ENCODE measurements at places on chromosomes 4 and X.

DNA sequence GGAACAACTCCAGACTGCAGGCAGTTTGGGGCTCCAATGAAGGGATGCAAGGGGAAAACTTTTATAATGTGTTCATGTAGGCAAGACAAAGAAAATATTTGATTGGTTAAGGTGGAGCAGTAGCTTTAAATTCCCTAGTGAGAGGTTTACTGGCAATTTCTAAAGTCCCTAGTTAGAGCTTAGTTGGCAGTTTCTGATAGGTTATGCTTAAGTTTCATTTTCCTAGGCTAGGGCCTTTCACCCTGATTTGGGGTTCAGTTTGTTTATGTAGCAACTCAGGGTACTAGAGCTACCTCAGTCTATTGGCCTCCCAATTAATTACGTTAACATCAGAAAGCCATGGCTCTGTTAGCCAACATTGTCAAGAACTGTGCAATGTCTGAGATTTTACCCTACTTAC is 14.6 kb downstream of the BBS12 start:
- no peak for DNase-seq

- no peak for DNase-seq
These were observed 6.1 kb downstream of the HOPX start for GRCh38 chr4:56674984-56675383.

DNA sequence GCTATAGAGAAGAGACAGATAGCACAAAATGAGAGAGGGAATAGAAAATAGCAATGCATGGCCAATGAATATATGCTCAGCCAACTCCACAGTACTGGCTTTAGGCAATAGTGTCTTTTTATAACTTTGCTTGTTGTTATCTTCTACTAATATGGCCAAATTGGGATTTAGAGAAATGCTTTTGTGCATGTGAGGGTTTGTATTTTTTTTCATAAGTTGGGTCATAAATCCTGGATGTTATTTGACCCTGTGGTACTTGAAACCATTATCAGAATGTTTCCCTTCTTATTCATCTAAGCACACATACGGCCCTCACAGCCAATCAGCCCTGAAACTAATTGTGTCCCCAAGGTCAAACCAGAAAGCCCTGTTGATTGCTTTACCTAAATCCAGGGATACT is 35.2 kb upstream of the LPAR4 start:
- DNase-seq: no peak

DNA sequence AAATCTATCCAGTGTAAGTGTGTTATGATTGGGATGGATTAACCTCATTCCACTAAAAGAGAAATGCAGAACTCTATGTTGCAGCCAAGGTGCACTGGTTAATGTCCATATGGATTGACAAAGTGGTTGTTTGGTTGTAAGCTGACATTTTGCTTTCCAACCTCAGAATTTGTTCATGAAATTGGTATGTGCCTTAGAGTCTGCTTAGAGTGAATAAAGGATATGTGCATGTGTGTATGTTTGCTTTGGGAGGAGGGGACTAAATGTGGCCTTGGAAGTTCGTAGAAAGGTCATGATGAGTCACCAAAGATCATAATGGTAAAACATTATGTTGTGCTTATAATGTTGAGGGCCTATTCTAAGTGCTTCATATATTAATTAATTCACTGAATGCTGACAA is 44.1 kb upstream of the MBNL3 start:
- no peak for DNase-seq

DNA sequence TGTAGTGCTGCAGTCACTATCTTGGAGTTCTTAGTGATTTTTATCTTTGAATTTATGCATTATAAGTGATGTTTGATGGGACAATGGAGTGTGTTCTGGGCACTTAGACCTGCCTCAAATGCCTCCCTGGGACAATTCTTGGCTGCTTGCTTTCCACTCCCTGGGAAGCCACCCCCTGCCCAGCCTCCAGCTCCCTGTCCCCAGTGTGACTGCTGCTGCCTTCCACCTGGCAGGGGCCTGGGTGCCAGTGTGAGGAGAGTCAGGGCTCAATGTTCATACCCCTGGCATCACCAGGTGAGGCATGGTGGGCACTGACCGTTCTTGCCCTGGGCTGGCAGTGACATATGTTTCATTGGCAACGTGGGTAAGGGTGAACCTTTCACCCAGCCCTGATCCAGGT is 14.8 kb downstream of the MSX1 start:
- no peak for DNase-seq

- no peak for DNase-seq
These were observed 975.9 kb downstream of the STIM2 start for GRCh38 chr4:27836523-27836922.

DNA sequence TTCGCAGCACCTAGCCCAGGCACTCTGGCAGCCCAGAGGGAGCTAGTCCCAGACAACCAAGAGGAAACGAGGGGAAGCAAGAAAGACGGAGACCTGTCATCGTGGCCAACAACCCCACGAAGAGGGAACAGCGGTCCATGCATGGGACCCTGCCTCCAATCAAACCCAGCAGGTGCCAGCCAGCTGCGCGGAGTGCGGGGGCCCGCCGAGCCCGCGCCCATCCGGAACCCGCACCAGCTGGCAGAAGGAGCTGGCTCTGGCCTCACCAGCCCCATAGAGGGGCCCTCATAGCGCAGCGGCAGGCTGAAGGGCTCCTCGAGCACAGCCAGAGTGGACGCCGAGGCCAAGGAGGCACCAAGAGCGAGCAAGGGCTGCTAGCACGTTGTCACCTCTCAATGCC is 332.4 kb upstream of the MAGEB18 start:
- no peak for DNase-seq

- no peak for DNase-seq
These were observed 167.9 kb downstream of the CAMK2D start for GRCh38 chr4:113593400-113594230.

- DNase-seq: no peak
These were observed 94.3 kb upstream of the ATXN3L start for GRCh38 chrX:13414006-13414647.

- no peak for DNase-seq
These were observed 11.4 kb upstream of the NKRF start for GRCh38 chrX:119617517-119618164.

GRCh38 chr4:105859233-105859632 is 36.0 kb upstream of the NPNT start:
- no peak for DNase-seq

DNA sequence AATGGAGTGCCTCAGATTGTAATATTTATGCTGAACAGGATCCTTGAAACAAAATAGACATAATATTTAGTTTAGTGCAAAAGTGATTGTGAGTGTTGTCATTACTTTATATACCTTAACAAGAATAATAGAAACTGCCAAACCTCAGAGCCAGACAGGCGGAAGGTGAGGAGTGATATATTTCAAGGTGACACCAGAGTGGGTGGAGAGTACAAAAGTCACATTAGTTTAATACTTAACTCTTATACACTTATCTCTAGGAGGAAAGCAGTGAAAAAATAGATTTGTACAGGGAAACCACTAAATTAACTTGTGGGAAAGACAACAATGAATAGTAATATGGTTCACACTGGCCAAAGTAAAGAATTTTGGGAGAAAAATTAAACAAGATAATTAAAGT is 342.8 kb upstream of the NDST4 start:
- DNase-seq: no peak

DNA sequence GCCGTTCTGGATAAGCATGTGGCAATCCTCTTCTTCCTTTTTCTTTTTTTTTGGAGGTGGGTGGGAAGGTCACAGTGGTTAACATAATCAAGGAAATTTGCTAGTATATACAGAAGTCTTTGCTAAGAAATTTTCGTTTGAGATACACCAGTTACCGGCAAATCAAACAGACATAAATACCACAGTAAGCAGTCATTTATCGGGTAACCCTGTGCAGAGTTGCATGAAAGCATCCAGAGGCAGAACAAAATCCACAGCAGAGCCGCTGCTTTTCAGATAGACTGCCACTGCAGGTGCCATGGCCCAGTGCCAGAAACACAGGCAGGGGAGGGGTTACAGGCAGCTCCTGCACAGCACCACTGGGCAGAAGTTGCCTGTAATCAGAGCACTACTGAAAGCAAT is 179.1 kb upstream of the MAB21L2 start:
- DNase-seq: peak; percentile 22

GRCh38 chr4:112083587-112084347 is 61.5 kb upstream of the FAM241A start:
- DNase-seq: no peak

DNA sequence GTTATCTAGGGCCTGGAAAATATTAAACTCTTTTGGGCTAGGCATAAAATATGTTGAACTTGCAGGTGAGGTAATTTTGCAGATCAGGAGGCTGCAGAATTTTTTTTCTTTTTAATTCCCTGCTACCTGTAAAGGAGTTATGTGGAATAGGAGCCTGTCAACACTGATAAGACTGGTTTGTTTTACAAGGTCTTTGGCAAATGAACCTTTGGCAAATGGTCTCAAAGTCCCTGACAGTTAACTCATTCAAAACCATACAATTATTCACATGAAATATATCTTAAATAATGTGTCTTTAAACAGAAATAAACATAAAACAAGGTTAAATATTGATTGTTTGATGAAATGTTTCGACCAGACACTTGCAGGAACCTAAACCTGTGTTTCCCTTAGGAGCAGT is 340.2 kb downstream of the GASK1B start:
- DNase-seq: no peak

GRCh38 chr4:55859711-55860110 is 6.3 kb downstream of the EXOC1 start:
- DNase-seq: no peak

- DNase-seq: no peak
These were observed 11.0 kb upstream of the IDS start for GRCh38 chrX:149515954-149516602.

DNA sequence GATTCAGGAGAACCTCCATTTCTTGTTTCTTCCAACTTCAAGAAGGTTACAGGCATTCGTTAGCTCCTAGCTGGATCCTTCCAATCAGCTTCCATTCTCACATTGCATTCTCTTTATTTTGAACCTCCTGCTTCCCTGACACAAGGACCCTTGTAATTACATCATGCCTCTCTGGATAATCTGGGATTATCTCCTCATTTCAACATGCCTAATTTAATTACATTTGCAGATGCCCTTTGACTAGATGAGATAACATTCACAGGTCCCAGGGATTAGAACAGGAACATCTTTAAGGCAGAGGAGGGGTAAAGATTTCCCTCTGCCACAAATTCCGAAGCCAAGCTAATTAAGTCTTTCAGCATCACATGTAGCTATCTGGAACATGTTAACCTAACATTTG is 753.8 kb upstream of the PCDH7 start:
- no peak for DNase-seq

DNA sequence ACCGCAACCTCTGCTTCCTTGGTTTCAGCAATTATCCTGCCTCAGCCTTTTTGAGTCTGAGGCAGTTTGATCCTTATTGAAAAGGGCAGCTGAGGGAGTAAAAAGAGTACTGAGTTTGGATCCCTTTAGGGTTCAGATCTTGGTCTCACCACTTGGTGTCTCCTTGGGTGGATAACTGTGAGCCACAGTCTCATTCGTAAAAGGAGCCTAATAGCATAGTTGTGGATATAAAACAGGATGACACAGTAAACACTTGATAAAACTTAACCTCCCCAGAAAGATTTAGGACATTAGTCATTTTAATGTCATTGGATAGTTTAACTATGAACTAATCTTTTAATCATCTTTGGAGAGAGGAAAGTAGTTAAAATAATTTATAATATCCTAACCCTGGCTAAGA is 173.0 kb downstream of the ANK2 start:
- no peak for DNase-seq

DNA sequence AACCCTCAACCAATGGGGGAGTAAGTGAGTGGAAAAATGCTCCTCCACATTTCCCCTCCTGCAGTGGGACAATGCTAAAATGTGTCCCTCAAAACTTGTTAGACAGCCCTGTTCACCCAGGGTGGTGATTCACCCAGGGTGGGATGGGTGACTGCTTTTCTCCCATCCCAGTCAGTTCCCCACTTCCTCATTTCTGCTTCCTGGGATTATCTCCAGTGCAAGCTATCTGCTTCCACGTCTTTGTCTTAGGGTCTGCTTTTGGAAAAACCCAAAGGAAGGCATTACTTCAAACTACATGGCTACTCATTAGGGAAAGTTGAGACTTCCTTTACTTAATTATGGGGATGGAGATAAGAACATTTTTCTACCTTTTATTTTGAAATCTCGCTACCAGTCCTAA is 45.5 kb downstream of the ETNPPL start:
- DNase-seq: no peak

GRCh38 chr4:56434599-56435139 is 746 bp downstream of the PPAT start:
- no peak for DNase-seq

GRCh38 chr4:2318885-2319284 is 57.0 kb upstream of the MXD4 start:
- no peak for DNase-seq

- no peak for DNase-seq
These were observed 38.3 kb downstream of the ACOX3 start for GRCh38 chr4:8402181-8402597.

- DNase-seq: no peak
These were observed 54.3 kb upstream of the TET2 start for GRCh38 chr4:105092356-105092755.

- no peak for DNase-seq
These were observed 1.1 kb upstream of the RRH start for GRCh38 chr4:109826719-109827118.

DNA sequence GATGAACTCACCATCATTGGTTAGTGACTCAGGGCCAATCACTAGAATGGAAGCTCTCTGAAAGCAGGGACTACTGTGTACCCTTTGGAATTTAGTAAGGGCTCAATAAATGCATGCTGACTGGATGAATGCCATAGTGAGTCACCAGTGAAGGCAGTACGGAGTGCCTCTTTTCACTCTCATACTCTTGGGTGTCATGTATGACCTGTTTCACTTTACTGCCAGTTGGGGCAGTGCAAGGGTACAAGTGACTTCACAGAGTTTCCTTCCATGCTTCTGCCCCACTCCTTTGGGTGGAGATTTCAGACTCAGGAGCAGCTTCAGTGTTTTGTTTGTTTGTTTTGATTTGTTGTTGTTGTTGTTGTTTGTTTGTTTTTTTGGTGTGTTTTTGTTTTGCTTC is 57.7 kb downstream of the SOX3 start:
- no peak for DNase-seq

DNA sequence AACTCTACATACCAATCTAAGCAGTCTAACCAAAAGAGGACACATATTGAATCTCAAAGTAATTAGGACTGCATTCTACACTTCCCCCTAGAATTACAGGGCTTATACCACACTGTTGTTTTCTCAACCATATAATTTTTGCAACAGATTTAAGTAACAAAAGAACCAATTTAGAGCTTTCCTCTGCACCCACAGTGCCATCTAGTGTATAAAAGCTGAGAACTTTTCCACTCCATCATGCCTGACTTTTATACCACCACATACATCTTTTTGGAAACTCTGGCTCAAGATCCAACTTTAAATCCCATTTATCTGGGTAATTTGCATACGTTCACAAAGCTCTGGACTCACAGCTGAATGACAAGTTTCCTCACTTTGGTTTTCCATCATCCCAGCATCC is 99.5 kb downstream of the EFHC2 start:
- DNase-seq: no peak

DNA sequence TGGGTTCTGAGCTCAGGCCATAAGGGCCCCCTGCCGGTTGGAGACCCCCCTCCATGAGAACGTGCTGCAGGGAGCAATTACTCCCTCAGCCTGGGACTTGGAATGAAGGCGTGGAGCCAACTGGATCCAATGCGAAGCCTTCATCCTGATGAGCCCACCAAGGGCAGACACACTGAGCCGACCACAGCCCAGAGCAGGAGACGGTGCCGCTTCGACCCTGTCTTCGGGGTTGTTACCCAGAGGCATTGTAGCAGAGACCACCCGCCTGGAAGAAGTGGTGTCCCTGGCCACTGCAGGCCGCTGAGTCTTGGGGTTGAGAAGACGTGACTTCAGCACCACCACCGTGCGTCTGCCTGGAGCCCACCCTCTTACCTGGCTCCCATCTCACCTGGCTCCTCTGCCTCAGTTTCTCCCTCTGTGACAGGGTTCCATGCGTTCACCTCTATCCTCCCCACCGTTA is 7.0 kb upstream of the NKX1-1 start:
- DNase-seq: no peak
